ENCODE measurements at places on chromosomes 11 and 22.

DNA sequence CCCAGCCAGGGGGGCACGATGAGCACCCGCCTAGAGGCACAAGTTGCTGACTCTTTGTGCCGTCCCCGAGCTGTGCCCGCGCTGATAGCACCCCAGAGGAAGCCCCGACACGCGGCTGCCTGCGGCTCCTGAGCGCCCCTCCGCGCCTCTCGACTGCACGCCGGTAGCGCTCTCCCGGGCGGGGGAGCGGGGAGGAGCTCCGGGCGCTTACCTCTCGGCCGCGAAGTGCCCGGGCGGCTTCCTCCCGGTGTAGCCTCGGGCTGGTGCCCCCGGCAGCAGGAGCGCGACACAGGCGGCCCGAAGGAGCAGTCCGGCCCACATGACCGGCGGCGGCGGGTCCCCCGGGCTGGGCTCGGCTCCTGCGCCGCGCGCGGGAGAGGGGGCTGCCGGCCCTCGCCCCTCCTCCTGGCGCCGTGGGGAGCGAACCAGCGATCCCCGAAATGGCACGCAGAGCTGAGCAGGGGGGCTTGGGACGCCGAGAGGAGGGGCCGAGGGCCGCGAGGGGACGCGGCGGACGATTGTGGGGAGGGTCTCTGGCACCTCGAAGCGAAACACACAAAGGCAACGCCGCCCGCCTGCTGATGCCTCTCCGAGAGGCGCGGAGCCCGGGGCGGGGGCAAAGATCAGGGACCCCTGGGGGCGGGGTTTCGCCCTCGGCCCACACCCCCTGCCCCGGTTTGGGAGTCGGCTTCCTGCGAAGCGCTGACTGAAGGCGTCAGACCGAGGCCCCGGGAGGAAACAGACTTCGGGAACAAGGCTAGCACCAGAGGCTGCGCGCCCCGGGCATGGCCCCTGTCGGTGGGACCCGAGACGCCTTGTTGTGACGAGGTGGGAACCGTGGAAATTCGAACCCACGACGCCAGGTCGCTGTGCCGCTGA, at the start of gene VWCE:
Gene VWCE (minus strand): TSS at position 600 of the 879 bp plus-strand sequence. CDS start 279 bp downstream, at position 321.
- peak; percentile 75 for DNase-seq

DNA sequence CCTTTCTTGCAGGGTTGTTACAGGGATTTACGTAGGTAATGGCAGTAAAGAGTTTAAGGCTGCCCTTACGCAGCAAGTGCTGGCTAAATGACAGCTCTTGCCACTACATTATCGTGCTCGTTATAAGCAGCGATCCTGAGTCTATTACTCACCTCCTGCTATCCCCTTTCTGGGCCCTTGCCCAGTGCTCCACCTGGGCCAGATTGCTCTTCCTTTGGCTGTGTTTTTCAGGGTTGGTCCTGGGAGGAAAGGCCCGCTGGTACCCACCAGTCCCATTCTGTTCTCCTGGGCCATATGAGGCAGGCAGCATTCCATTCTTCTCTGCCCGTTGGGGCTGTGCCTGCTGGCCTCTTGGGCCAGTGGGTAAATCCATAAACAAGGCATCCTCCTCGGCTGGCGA, 87.5 kb downstream of the C11orf58 start:
- no peak for DNase-seq

GRCh38 chr22:31173386-31174145, 13.6 kb downstream of the RNF185 start:
- no peak for DNase-seq

DNA sequence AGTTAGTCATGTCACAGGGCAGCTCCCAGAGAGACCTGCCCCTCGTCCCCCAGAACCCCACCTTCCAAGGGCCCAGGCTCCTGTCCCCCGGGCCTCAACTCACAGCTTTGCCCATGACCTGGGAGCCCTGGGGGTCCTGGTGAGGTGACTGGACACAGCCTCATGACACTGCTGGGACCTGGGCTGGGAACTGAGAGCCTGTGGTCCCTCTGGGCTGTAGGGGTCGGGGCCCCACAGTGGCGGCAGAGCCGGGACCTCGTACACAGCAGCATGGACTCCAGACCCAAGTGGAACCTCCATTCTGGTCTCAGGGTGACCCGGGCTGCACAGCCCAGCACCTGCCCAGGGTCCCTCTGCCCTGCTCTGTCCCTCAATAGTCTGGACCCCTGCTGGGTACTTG, 6.9 kb downstream of the APOBEC3A start:
- no peak for DNase-seq

DNA sequence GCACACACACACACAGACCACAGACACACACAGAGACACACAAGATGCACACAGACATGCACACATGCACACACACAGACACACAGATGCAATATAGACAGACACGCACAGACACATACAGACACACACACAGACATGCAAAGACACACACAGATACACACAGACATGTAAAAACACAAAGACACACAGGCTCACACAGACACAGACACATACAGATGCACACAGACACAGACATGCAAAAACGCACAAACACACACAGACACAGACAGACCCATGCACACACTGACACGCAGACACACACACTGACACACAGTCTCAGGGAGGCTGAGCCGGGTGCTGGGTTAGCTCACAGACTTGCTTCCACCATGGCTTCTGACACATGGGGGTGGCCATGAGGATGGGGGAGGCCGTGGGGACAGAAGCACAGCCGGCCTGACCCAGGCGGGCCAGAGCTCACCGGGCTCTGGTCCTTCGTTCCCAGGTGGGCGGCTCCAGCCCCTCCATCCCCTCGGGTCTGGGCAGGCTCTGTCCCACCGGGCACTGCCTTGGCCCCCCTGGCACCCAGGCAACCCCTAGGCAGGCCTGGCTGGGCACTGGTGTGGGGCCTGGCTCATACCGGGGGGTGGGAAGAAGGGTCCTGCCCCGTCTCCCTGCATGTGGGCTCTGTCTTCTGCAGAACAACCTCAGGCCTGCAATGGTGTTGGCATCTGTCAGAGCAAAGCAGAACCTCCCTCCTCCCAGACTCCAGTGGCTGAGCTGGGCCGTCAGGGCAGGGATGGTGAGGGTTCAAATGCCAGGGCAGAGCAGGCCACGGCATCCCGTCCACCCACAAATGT, 1489.5 kb downstream of the BRD1 start:
- no peak for DNase-seq
